ENCODE measurements at places on chromosomes 6 and 20.

- DNase-seq: no peak
Observed at GRCh38 chr6:53829698-53830221, 35.0 kb downstream of the LRRC1 start.

DNA sequence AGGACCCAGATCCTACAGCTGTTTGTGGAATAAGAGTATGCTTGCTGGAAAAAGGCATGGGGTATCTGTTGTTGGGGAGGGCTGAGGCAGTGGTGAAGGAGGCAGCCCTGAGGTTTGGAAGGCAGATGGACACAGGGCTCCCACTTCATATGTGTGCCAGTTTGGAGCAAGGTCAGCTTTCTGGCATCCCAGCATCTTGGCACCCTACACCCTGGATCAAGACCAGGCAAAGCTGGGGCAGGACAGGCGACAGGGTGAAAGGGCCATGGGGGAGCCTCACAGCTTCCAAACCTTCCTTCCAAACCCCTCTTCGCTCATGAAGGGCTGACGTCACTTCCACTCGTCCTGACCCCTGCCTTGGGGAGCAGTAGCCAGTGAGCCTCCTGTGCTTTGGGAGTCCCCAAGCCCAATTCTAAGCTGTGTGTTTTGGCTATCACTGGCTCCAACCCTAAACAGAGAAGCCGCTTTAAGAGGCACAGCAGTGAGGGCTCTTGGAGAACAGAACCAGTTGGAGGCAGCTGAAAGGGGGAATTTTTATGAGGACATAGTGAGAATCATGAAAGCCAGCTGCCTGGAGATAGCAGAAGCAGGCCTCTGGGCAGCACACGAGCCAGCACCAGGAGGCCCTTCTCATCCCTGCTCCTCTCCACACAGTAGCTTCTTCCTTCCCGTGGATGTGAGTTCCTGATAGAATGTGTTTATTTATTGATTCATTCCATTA, 448.6 kb upstream of the CDH4 start:
- DNase-seq: no peak

GRCh38 chr20:1215386-1216170, 10.3 kb upstream of the RAD21L1 start:
- DNase-seq: no peak

DNA sequence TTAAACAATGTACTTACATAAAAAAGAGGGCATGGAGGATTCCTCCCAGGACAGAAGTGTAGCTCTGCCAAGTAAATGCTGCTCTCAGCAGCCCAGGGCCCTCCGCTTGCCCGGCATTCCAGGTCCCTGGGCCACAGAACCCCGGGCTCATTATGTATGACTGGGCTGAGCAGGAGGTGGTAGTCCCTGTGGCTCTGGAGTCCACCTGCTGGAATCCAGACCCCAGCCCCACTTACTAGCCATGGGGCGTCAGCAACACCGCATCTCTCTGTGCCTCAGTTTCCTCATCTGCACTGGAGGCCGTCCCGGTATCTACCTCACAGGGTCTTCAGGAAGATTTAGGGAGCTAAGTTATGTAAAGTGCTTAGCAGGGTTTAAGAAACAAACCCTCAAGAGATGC, 55.4 kb downstream of the PSMG4 start:
- no peak for DNase-seq
